Activated T-helper 9 cell treated with anti-CD3 and anti-CD28 coated beads, Interleukin-2, amount 50 U/mL, for 16 hours (primary cell): ENCODE measurements at places on chromosomes 3 and 15.

DNA sequence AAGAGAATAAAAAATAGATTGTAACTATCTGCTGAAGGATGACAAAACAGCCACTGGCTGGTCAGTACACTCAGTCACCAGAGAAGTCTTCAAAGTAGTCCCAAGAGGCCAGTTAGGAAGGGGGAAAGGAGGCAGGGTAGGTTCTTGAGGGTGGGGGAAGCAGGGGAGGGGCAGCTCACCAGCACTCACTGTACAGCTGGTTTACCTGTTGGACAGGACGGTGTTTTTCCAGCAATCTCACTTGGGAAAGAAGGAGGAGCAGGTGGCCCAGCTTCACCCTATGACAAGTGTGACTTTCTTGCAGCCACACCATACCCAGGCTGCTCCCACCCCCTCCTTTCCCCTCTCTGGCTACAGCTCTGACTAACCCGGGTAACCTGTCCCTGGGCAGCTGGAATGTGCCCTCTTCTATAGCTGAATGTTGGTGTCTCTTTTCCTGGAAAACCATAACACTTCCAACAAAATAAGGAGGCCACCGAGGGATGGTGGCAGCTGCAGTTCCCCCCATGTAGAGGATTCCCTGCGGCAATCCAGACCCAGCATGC is 203.4 kb upstream of the NSMCE3 start:
- DNase-seq, result no peak

DNA sequence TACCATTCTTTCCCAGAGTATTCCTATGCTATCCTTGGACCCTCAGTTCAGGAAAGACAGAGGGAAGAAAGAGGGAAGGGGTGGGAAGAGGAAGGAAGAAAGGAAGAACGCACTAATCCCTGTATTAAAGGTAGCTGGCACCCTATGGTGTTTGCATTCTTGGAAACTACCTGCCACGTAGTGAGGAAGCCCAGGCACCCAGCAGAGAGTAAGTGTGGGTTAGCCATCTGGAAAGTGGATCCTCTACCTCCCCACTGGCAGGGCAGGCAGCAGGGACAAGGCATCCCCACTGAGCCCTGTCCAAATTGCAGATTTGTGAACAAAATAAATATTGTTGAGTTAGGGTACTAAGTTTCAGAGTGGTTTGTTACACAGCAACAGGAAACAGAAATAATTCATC is 8.8 kb downstream of the RBP1 start:
- DNase-seq, result no peak

DNA sequence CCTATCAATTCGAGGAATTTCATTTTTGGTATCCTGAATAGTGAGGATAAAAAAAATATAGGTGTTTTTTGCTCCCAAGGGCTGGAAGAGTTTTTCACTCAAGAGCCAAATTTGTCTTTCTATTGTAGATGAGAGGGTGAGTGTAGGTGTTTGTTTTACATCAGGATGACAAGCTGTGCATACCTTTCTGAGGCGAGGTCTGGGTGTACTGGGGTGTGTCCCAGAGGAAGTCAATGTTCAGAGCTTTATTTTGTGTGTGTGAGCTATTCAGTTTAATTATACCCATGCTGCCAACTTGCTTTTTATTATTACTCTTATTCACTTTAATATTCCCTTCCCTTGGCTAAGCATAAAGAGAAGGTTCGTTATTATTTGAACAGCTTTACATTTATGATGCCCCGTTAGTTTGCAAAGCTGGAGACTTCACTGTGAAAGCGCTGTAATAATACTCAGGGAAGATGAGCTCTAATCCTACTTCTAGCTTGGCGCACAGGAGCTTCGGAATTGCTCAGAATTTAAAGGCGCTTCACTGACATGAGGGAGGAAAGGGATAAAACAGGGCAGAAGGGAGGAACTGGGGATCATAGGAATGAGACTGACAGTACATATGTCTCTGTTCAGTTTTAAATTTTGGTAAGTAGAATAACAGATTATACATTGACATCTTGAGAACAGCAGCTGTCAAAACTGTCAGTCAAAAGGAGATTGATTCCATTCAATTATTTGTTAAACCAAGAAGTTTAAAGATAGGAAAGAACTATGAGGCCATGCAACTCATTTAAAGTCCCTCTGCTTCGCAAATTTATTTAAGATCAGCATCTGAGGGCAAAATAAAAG is 117.7 kb upstream of the TP63 start:
- DNase-seq, result no peak

DNA sequence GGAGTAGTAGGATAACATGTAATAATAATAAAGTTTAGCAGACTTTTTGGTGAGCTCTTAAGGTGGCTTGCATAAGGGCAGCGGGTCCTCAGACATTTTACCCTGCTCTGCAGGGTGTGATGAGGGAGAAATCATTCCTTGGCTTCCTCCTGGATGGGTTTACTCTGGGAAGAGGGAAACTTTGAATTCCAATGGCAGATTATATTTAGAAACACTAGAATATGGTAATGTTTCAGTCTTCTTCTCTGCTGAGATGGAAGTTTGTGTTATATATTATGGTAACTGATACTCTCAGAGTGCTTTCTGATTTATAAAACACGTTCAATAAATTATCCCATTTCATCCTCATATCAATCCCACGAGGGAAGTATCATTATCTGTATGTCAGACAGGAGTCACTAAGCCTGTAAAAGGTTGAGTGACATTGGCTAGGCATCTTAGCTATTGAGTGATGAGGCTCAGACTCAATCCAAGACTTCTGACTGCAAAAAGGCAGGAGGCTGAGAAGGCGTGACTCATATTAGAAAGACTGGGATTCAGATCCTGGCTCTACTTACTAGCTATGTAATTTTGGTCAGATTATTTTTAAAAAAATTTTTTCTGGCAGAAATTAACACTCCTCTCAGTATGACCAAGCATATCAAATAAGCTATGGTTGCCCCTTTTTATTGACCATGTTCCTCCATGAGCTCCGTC is 19.3 kb downstream of the PDIA5 start:
- no peak for DNase-seq

DNA sequence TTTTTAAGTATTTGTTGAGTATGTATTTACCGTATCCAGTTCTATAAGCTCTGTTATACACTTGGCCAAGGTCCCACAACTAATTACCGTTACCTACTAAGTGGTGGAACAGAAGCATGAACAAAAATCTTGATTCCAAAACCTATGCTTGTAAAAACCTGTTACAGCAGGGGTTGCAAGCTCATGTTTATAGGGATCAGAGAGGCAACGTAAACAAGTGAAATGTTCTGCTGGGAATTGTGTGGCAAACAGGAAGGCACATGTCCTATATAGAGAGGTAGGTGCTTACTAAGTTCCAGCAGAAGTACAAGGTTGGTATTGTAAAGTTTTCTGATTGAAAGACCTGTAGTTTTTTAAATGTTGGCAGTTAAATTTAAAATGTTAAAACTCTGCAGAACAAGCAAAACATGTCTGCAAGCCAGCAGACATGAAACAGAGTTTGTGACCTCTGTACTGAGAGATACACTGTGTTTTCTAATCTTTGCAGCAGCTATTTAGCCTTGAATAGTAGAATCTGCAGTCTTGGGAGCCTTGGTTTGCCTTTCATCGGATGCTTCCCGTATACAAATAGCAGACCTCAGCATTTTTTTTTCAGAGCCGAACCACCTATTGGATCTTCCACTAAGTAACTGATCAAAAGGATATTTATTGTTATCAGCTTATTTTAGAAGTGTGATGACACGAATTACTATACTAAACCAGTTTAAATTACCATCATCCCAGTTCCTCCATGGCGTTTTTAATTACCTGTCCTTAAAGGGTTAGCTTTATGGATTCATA is 11.4 kb downstream of the IREB2 start:
- DNase-seq, result no peak

GRCh38 chr3:197465996-197466549 is 89.7 kb downstream of the BDH1 start:
- no peak for DNase-seq

DNA sequence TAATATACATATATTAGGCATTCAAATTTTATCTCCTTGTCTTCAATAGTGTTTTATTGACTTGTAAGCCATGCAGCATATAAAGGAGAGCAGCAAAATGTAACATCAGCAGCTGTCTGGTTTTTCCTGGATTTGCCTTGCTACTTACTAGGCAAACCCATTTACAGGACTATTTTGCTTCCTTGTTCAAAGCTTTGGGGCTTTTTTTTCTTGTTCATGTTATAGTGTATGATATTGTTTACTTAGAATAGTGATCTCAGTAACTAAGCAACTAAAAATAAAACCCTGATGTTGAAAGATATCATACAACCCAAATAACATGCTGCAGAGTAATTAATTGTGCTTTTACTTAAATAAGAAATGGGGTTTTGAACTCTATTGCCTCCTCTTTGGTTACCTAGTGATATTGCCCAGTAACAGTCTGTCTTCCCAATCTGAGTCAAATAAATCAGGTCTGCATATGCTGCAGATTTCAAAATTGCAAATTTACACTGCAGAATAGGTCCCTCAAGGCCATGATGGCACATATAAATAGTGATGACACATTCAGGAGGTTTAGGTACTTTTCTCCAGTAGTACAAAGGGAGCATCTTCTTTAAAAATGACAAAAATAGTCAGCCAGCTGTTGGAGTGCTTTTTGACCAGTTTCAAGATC is 578.1 kb upstream of the NECTIN3 start:
- no peak for DNase-seq

GRCh38 chr3:13896473-13897154 is 16.7 kb upstream of the WNT7A start:
- DNase-seq, result peak; percentile 28

- no peak for DNase-seq
Observed at GRCh38 chr3:43423142-43423541, 136.8 kb downstream of the SNRK start.

DNA sequence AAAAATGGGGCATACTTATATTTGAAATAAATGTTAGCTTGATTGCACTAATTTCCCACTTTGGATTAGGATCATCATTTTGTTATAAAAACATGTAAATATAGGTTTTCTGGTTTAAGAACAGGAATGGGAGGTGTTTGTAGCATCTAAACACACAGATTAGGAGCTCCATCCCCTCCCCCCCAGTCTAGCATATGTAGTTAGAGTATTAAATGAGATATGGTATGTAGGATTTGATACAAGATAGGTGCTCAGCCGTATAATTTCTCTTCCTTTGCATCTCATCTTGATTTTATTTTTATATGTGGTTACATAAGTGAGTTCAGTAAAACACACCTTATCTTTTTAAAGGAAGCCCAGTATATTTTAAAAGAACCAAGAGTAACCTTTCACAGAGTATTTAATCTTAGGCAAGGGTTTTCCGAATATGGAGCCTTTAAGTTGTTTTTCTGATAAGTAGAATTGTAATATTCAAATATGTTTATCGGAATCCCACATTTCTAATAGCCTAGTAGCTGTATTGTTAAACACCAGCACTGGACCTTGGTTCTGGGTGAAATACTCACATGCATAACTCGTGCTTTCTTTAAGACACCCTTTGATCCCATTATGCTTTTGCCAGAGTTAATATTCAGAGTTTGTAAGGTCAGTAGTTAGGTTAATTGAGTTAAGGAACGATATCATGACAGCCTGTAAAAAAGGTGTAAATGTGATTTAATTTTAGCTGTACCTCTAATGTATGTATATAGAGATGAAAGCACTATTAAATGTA is 2.3 kb downstream of the SLC25A36 start:
- no peak for DNase-seq

DNA sequence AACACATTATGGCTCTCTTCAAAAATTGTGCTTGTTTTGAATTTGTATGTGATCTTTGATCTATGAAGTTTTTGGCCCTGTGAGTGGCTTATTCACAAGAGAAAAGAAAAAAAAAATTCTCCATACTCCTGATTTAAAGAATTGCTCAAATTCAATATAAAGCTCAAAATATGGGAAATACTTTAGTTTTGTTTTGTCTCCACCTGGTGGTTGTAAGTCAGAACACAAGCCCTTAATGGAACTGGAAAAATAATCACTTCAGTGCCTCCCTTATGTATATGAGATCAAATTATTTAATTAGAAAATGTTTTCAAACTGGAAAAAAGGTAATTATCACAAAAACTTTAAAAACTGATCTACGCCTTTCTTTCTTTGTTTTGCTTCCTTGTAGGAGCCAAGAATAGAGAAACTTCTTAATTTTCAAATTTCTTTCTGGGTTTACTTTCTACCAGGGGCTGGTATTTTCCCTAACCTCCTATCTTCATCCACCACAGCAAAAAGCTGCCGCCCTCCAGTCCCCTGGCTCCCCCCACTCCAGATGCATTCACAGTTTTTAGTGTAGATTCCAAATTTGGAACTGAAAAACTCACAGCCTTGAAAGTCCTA is 50.6 kb downstream of the SERP1 start:
- no peak for DNase-seq

DNA sequence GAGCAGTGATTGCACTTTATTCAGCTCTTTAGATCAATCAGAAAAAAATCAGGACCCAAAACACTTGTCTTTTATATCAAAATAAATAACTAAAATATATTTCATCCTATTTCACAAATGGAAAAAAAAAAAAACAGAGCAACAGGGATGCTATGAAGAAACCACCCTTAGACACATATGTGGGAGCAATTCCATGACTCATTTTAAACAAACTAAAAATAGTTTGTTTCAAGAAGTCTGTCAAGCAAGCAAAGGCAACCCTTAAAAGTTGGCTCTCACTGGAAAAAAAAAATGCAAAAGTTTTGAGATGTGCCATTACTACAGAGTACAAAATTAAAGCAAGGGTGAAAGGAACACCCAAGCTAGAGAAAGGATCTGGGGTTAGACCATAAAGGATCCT is 5.7 kb downstream of the ATP13A3 start:
- DNase-seq, result no peak

- DNase-seq, result no peak
Observed at GRCh38 chr3:166837535-166837934, 542.6 kb downstream of the ZBBX start.

DNA sequence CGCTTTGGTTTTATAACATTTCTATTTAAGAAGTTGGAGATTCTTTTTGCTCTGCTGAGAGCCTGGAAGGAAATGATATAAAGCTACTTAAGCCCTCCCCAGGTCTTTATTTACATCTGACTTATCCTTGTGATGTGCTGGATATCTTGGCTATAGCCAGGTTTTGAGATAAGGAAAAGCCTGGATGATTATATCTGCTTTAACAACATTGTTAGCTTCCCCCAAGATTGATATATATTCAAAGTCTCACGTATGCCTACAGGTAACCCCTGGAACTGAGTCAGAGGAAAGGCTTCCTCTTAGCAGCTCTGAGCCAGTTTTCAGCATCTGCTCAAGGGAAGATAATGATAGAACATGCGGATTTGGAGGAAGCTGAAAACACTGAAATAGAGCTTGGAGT is 61.5 kb upstream of the CRBN start:
- no peak for DNase-seq

DNA sequence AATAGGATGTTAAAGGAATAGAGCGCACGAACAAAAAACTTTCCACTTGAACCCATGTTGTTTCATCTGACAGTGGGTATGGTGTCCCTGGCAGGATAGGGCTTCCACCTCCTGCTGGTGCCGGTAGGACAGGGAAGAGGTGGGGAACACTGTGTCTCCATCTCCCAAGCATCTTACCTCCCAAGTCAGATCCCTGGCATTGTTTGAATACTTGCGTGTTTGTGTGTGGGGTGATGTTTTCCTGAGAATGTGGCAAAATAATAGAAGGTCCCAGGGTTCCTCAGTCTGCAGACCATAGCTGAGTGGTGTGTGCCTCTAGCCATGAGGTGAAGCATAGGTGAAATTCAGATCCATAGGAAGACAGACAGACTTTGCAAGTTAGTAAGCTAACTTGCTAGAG is 119.4 kb downstream of the IGF1R start:
- no peak for DNase-seq
